ENCODE measurements at places on chromosomes 3 and 15.

GRCh38 chr15:64993290-64993689 lies 3.6 kb upstream of the SPG21 start:
- no peak for DNase-seq

- DNase-seq, result no peak
These were observed 23.3 kb downstream of the WWTR1 start for GRCh38 chr3:149634573-149634972.

DNA sequence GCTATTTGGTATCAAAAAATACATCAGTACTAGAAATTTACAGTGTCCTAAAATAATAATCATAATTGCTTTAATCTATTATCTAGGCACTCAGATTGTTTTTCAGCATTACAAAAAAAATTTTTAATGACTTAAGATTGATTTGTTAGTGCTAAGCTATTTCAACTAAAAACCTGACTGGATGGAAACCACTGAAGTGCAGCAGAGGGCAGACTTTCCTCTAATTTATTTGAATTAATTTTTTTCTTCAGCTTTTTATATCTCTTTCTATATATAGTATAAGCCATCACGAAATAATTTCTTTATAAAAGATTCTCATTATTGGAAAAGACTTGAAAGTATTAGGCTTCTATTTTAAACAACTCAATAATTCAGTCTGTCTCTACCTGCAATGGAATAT lies 131.4 kb downstream of the IQCH start:
- no peak for DNase-seq

- no peak for DNase-seq
These were observed 28.3 kb upstream of the GPD1L start for GRCh38 chr3:32078085-32078634.

- DNase-seq, result no peak
These were observed 3.5 kb downstream of the SPATA12 start for GRCh38 chr3:57064001-57064400.

DNA sequence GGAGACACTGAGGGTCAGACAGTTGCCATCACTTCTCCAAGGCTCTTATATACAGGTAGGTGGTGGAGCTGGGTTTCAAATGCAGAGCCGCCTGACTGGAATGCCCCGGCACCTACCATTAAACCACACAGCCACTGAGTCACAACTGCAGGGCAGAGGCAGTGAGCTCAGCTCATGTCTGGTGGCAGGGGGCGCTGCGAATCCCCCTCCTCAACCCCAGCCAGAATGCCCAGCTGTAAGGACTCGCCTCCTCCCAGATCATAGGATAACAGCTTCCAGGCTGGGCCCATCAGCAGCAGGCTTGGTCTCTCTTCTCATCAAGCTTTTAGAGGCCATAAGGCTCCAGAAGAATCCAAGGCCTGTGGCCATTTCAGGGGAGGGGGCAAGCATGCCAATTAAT lies 26.4 kb downstream of the ADCY5 start:
- no peak for DNase-seq
